ENCODE measurements at places on chromosomes 6 and 20. TPM values are rescaled to one million over a fixed set of nuclear protein-coding genes. Genes with fewer than 3 reads are reported as not detected.

The CST2 gene
- 0.25 TPM for total RNA-seq

The SCUBE3 gene
- 0.07 TPM for total RNA-seq

The CALHM4 gene
- not detected for total RNA-seq

The SLC26A8 gene
- not detected for total RNA-seq

The ATP6V1G2 gene
- total RNA-seq: 0.72 TPM

The TULP1 gene
- not detected for total RNA-seq

The PTCRA gene
- total RNA-seq: not detected

The FHL5 gene
- not detected for total RNA-seq

The ACSS1 gene
- 14.2 TPM for total RNA-seq

The SLC35D3 gene
- total RNA-seq: not detected

The ZSWIM1 gene
- 6.4 TPM for total RNA-seq

The DLK2 gene
- total RNA-seq: 5.1 TPM

The MOXD1 gene
- total RNA-seq: 1.9 TPM

The PSMA7 gene
- total RNA-seq: 577 TPM

The GNAS-AS1 gene
- total RNA-seq: not detected

The TTLL9 gene
- 0.15 TPM for total RNA-seq

The CYP24A1 gene
- total RNA-seq: 193 TPM

The HCRTR2 gene
- not detected for total RNA-seq

The THBS2 gene
- 0.02 TPM for total RNA-seq

The HMGCLL1 gene
- total RNA-seq: 0.14 TPM

The ESF1 gene
- total RNA-seq: 19.4 TPM

The FRK gene
- 2.4 TPM for total RNA-seq

The GJA10 gene
- not detected for total RNA-seq

The CNR1 gene
- 0.46 TPM for total RNA-seq

The GPLD1 gene
- 1.1 TPM for total RNA-seq

The TTBK1 gene
- total RNA-seq: 0.07 TPM

The SMOC2 gene
- not detected for total RNA-seq

The OPN5 gene
- not detected for total RNA-seq
